ENCODE measurements at places on chromosomes 2 and 18.

DNA sequence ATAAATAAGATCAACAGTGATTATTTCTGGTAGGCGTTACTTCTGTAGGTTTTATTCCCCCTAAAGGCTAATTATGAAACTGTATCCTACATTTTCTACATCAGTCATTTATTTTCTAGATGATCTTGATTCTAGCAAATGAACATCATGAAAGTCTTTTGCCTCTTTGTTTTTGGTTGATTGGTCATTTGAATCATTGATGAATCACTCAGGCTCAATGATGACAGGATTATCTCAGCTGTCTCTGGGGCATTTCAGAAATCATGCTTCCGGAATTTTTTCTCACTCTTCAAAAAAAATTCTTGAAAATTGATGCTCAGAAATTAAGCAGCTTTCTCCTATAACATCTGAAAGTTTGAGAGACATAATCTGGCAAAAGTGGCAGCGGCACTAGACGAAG is 298.9 kb upstream of the TCF4 start:
- DNase-seq, result no peak

DNA sequence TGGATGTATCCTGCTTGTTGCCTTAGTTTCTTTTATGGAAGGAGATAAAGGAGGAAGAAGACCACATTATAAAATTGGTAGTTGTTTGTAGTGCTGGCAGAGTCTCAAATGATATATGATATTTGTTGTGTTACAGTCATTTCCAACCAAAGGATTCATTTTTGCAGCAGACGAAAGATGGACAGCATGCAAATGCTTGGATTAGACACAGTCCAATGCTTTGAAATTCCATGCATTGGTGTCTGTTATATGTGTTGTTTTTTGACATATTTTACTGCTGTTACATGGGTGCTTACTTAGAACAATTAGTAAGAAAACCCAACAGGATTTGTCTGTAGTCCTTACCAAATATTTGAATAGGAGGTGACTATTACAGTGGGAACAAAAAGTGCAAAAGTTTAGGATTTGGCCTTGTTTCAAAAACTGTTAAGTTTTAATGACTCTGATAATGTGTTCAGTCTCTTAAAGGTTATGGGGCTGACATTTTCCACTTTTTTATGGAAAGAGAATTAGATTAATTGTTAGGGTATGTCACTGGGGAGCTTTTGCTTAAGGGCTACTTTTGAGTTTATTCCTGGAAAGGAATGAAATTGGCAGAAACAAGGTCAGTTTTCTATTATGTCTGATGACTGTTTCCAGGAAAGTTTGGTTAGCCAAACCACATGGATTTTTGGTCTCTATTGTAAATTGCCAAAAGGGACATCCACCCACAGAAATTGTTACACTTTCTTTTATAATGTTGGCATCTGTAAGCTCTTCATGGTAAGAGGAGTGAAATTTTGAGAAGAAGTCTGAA is 229.4 kb upstream of the MMADHC start:
- no peak for DNase-seq

- DNase-seq, result no peak
Observed at GRCh38 chr2:23694058-23695045, 232.6 kb downstream of the ATAD2B start.

DNA sequence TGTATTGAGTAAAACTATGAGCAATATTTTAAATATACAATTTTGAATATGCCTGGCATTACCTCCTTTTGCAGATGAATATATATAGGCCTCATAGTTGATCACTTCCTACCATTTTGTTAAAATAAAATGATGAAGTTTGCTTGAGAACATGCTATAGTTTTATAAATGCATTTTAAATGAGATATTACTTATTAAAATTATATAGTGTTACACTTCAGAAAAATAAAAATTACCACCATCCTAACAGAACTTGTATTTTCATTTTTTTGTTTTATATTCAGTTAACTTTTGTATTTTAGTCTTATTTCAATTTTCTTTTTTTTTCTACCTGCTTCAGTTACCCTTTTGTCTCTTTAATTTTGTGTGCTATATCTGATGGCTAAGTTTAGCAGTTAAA is 426.9 kb downstream of the PARD3B start:
- no peak for DNase-seq

- no peak for DNase-seq
Observed at GRCh38 chr18:79507546-79508480, 112.1 kb downstream of the NFATC1 start.

GRCh38 chr18:56109757-56110156 is 521.8 kb upstream of the TCF4 start:
- no peak for DNase-seq

DNA sequence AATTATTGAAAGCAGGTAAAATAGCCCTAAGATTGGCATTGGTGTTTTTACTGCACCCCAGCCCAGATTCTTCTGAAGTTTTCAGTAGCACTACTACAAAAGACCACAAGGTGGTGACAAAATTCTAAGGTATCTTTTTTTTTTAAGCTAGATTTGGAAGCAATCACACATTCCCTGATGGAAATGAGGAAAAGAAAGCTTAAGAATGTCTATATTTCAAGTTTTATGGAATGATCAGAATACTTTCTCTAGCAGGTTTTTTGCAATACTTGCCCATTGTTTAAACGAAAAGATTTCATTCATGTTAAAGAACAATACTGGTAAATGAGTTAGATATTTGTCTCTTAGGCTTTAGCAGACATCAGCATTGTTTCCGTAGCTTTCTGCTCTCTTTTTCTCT is 32.1 kb upstream of the ZNF638 start:
- DNase-seq, result no peak

GRCh38 chr2:53711271-53711780 is 56.3 kb upstream of the CHAC2 start:
- DNase-seq, result no peak

GRCh38 chr18:44912740-44913478 is 232.2 kb downstream of the SETBP1 start:
- no peak for DNase-seq

GRCh38 chr2:143725400-143725799 is 596.2 kb downstream of the ARHGAP15 start:
- no peak for DNase-seq

GRCh38 chr2:196293751-196294515 is 122.6 kb upstream of the STK17B start:
- DNase-seq, result no peak

DNA sequence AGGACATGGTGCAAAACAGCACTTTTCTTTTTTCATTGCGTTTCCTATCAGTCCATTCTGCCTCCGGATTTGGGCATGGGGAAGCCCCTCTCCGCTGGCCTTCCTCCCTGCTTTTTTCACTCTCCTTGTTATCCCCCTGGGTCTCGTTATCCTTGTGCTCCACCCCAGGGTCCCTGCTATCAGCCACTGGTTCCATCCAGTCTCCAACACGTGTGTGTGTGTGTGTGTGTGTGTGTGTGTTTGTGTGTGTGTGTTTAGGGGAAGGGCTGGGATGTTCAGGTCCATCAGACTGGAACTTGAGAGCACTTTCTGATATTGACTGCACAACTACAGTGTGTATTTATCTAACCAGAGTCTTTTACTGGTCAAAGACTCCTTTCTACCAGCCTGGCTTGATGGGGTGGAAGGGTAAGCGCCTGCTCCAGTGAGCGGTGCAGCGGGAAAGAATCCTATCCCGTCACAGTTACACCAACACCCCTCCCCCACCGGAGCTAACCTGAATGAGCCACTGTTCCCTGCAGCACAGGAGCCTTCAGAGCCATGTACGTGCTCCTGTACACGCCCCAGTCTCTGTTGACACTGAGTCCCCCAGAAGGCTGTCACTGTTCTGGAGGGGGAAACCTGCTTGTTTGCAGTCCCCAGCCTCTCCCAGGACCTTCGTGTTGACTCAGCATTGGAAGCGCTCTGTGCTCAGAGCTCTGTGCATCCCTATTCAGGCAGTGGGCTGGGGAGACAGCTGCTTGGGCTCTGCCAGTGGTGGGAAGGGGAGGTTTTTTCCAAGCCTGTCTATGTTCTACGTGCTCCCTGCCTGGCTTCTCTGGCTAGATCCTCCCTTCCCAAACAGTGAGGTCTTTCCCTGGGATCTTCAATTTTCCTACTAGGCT is 4.6 kb downstream of the INHA start:
- DNase-seq, result no peak

GRCh38 chr2:221780281-221780688 is 208.2 kb upstream of the EPHA4 start:
- no peak for DNase-seq

DNA sequence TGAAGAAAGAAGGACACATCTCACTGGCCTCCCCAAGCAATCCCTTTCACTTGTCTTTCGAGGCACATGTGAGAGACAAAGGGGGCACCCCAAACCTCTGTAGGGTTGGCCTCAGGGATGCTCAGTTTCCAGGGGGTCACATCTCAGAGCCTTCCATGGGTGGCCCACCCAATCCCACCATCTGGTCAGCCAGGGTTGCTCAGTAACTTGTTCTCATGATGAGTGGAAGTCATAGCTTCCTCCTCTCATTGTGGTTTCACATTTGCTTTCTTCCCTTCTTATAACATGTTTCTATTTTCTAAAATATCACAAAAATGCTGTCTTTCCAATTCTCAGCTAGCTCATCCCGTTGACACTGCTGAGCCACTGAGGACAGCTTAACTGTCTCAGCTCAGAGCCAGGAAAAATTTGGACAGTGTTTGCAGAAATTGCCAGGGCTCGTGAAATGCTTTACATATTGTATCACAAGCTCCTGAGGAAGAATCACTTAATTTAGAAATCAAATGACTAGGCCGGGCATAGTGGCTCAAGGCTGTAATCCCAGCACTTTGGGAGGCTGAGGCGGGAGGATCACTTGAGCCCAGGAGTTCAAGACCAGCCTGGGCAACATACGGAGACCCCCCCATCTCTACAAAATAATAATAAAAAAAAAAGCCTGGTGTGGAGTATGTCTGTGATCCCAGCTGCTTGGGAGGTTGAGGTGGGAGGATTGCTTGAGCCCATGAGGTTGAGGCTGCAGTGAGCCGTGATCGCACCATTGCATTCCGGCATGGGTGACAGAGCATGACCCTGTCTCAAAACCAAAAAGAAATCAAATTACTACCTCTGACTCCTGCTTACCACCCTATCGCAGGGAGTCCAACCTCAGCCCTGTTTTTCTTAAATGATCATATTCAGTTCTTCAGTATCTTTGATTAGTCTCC is 129.3 kb downstream of the PRKCE start:
- DNase-seq, result no peak

DNA sequence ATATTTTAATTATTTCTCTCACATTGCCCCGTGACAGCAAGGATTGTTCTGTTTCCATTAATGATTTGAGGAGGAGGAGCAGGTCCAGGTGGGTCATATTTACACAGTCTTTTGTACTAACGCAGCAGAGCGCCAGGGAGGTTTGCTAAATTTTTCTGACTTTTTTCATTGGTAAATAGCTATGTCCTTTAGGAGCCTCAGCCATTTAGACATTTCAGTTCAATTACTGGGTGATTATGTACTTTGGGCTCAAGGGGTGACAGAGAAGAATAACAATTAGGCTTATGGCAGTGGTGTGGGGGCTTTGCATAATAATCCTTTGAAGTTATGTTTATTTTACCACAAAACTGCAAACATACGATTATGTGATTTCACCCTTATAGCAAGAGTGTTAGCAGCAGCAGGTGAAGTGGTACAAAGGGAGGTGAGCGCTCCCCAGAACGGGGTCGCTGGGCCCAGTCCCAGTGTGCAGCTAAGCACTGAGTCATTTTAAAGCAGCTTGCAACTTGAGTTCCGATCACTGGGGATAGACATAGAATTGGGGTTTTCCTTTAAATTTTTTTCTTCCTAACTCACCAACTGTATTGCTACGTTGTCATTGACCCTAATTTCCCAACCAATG is 80.3 kb downstream of the TSHZ1 start:
- no peak for DNase-seq

GRCh38 chr2:218086478-218086877 is 17.4 kb downstream of the RUFY4 start:
- no peak for DNase-seq

DNA sequence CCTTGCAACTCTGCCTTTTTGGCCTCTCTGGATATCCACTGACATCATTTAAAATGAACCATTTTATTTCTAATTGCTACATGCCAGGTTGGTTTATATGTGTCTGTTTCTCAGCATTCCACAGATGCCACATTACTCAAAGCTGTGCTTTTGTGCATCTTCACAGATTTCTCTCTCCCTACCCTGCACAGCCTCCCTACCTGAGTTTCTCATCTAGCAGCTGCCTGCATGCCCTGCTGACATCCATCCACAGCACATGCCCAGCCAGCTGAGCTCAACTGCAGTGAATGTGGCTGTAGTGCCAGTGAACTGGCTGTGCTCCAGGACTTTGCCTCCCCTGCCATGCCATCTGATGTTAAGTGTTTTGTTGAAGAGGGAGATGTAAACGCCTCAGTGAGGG is 44.5 kb downstream of the PKP4 start:
- no peak for DNase-seq

GRCh38 chr18:30596635-30597034 is 445.9 kb downstream of the DSC3 start:
- no peak for DNase-seq

GRCh38 chr2:9975328-9975727 is 23.8 kb downstream of the GRHL1 start:
- no peak for DNase-seq

DNA sequence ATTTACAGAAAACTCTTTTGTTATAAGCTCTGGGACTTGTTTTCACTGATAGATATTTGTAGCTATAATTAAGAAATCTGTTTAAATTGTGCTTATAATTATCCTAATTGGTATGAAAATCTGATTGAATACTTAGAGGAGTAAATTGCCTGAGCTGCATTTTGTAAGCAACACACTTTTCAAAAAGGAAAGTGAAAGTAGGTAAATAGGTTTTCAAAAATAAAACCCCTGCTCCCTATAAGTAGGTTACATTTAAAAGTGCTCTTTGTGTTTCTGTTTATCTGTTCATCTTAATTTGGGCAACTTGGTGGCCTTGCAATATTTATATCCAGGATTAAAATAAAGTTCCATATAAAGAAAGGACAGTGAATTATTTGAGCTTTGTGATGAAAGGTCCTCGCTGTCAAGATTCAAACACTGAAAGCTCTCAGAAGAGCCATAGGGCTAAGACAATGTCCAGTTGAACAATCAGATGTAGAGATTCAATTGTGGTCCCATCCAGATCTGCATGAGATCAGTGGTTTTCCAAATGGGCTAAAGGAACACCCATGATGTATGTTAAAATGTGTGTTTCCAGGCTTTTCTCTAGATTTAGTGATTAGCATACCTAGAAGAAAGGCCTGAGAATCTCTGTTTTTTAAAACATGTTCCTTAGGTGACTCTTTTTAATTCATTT is 371.6 kb downstream of the RPRM start:
- no peak for DNase-seq

GRCh38 chr2:180705122-180705521 is 275.3 kb upstream of the UBE2E3 start:
- DNase-seq, result no peak

GRCh38 chr2:1053786-1054185 is 103.1 kb downstream of the SNTG2 start:
- no peak for DNase-seq

DNA sequence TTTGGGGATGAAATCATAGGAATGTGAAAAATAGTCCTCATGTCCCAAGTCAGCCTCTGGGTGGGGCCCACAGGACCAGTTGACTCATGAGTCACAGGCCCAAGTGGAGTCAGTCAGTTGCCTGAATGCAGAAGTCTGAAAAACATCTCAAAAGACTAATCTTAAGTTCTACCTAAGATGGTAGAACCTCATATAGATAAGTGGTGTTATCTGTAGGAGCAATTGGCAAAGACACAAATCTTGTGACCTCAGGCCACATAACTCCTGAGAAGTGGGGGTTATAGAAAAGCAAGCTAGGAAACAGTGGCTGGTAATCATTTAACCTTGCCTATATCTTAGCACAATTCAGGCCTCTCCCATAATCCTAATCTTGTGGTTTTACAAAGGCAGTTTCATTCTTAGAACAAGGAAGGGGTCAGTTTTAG is 257.1 kb upstream of the SPOPL start:
- no peak for DNase-seq

Measured in cortex of kidney (tissue), 1 donor.